ENCODE measurements at places on chromosomes 7 and 10. TPM values are rescaled to one million over a fixed set of nuclear protein-coding genes. Genes with fewer than 3 reads are reported as not detected.

SEMA3A gene
- 4.7 TPM for total RNA-seq

TRPV5 gene
- total RNA-seq: not detected

SUGCT gene
- 1.6 TPM for total RNA-seq

NRAP gene
- total RNA-seq: not detected

AZGP1 gene
- total RNA-seq: not detected

PRR15 gene
- total RNA-seq: 1.1 TPM

C10orf67 gene
- 0.17 TPM for total RNA-seq

HDAC9 gene
- total RNA-seq: 0.17 TPM
